ENCODE measurements at places on chromosomes 12 and 14.

- no peak for DNase-seq
Measured at GRCh38 chr12:12792421-12792820, 7.0 kb downstream of the APOLD1 start.

DNA sequence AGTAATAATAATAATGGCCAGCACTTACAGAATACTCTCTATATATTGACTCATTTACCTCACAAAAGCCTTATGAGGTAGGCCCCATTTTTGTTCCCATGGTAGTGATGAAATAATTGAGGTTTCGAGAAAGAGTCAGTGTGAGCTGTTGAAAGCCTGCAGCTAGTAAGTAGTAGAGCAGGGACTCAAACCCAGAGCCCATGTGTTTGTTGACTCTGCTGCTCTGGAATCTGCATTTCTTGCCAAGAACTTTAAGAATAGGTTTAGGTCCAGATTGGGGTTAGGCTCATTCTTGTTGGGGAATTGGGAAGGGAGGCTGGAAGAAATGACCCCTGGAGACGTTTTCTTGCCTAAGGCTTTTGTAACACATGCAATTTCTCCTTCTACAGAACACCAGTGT lies 27.9 kb downstream of the DYRK4 start:
- no peak for DNase-seq

GRCh38 chr14:33979613-33980276 lies 28.9 kb upstream of the EGLN3 start:
- no peak for DNase-seq

- DNase-seq, result no peak
Measured at GRCh38 chr12:70535896-70536374, 101.3 kb downstream of the PTPRB start.

- DNase-seq, result peak; percentile 78
Measured at GRCh38 chr12:119902084-119902509, 25.0 kb upstream of the CIT start.

DNA sequence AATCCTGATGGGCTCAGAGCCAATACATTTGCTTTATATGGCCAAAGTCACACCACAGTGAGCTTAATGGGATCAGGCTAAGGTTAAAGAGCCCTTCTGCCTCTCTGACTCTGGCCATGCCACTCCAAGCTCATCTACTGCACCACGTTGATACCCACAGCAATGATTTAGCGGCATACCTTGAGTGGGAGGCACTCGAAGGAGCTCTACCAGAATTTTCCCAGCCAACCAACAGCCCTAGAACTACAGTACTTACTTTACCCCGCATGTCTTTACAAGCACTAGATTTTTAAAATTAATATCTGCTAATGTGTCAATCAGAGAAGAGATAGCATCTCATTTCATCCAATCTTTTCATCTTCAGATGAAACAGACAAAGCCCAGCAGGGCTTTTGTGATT lies 300.5 kb downstream of the GRIN2B start:
- no peak for DNase-seq

GRCh38 chr12:14326699-14327098 lies 38.8 kb upstream of the ATF7IP start:
- no peak for DNase-seq

- no peak for DNase-seq
Measured at GRCh38 chr12:19243551-19243950, 114.0 kb downstream of the PLEKHA5 start.

GRCh38 chr12:93441081-93441616 lies 598 bp downstream of the UBE2N start:
- no peak for DNase-seq

DNA sequence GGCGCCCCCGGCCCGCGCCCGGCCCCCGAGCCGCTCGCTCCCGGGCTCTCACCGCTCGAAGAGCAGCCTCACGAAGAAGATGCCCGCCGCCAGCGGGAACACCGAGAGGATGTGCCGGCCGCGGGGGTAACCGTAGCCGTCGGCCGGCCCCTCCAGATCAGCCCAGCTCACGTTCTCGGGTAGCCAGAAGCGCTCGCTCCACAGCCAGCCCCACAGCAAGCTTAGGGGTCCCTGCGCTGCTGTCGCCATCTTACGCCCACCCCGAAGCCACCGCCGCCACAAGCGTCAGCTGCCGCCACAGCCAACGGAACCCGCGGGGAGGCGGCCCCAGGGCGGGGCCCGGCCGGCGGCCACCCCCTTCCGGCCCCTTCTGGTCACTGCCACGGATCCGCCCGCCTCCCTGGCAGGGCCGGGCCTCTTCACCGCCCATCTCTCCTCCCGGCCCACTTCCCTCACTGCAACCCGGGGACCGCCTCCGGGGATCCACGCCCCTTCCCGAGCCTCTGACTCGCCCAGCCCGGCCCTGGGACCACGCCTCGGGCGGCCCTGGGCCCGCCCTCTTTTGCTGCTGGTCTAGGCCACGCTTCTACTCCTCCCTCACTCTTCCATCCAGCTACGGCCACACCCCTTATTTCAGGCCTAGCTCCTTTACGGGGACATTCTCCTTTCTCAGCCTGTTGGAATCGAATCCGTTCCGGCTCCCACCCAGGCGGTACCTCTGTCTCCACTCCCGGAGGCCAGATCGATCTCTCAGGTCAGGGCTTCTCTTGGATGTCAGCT lies at the start of gene CERS5:
TSS of gene CERS5 (minus strand) at position 321 of the 780 bp plus-strand sequence. CDS start at position 249, 72 bp downstream.
- peak; percentile 96 for DNase-seq

DNA sequence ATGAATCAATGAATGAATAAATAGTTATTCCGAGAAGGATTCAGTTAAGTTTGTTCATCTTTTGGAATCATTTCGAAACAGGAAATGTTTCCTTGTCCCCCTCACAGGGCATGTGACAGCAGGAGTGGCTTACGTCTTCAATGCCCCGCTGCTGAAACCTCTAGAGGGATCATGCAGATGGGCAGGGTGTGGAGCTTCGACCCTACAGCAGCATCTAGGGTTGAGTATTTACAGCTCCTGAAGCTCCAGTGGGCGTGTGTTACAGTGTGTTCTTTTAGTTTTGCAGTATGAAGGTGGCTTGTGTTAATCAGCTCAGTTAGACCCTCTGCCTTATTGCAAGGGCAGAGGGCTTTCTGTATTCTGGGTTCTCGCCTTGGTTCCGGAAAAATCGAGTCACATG lies 2.6 kb downstream of the NAV3 start:
- no peak for DNase-seq

DNA sequence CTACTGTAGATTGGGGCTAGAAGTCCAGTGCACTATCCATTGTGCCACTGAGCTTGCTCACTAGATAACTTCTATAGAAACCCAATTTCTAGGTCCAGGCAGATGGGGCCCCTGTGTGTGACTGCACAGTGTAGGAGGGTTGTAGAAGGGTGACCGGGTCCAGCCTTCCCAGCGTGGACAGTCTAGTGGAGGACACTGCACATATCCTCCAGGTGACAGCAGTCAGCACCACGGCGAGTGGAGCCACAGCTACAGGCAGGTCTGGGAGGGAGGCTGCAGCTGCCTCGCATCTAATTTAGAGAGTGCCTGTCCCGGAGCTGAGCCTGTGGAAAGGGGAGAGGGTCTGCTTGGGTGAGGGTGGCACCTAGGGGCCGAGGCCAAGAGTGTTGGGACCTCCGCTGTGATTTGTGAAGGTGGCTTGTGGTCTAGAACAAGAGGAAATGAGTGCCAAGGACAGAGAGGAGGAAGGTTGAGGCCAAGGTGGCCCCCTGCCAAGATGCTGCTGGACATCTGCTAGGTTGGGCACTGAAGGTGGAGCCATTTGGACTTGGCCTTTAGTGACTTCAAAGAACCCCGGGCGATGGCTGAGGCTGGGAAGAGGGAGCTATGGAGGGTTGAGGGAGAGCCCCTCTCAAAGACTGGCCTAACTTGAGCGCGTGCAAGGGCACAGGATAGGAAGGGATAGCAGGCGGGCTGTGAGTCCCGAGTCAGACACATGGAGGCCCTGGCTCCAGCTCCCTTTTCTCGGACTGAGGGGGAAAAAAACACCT lies 46.0 kb upstream of the TRAF3 start:
- no peak for DNase-seq

DNA sequence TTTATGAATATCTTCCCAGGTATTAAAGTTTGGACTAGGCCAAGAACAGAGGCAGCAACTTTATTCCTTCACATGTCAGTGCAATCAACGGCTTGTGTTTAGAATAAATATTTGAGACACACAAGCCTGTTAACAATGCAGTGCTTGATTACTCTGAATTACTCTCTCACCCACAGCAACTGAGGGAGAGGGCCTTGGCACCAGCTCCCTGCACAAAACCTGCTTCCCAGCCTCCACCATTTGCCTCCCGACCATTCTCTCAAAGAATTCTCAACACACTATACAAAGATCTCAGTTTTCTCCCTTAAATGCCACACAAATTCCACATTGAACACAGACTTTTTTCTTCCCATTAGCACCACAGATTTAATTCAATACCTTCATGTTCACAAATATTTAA lies 77.0 kb downstream of the STON2 start:
- DNase-seq, result no peak

GRCh38 chr12:109804820-109805761 lies 28.1 kb downstream of the TRPV4 start:
- DNase-seq, result peak; percentile 38

GRCh38 chr14:53127151-53127550 lies 26.0 kb downstream of the DDHD1 start:
- DNase-seq, result no peak

DNA sequence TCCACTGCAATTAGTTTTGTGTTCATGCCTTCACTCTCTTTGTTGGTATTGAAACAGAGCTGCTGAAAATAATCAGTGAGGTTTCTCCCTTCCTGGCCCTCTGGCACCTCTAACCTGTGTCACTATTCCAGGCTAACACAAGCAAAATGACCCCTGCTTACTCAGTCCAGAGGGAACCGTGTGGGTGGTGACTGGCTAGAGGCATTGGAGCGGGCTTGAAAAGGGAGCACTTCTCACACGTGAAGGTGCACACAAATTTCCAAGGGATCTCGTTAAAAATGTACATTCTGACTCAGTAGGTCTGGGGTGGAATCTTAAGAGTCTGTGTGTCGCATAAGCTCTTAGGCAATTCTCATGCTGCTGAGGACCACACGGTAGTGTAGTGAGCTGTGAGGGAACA lies 1.3 kb upstream of the SLC24A4 start:
- no peak for DNase-seq

- DNase-seq, result no peak
Measured at GRCh38 chr14:72479461-72479931, 414.4 kb downstream of the DPF3 start.

GRCh38 chr12:103774977-103775560 lies 66.0 kb downstream of the NT5DC3 start:
- no peak for DNase-seq

GRCh38 chr12:101925935-101926334 lies 48.6 kb downstream of the DRAM1 start:
- no peak for DNase-seq

- DNase-seq, result no peak
Measured at GRCh38 chr14:65704437-65704836, 291.9 kb downstream of the FUT8 start.

- no peak for DNase-seq
Measured at GRCh38 chr12:64173456-64173855, 48.6 kb downstream of the KICS2 start.

- no peak for DNase-seq
Measured at GRCh38 chr12:45124485-45125155, 73.7 kb upstream of the DBX2 start.

- no peak for DNase-seq
Measured at GRCh38 chr12:3140284-3140683, 63.1 kb downstream of the TSPAN9 start.

- DNase-seq, result no peak
Measured at GRCh38 chr12:80411787-80412186, 32.2 kb upstream of the PTPRQ start.

DNA sequence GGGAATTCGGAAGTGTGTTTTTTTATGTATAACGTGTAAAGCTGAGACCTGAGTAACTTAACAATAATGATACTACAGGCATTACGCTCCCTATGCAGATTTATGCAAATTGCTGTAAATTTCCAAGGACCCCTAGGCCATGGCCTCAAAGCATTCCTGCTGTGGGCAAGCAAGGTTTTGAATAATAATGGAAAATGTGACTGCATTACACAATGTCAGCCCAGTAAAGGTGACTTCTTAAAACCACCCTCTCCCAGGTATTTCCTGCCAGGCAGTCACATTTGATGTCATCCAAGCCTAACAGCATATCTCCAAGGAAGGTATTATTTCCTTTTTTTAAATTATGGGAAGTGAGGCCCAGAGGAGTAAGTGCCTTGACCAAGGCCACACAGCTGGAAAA lies 621.0 kb downstream of the BCL11B start:
- DNase-seq, result no peak

GRCh38 chr12:106269150-106269771 lies 21.4 kb upstream of the CKAP4 start:
- DNase-seq, result no peak

DNA sequence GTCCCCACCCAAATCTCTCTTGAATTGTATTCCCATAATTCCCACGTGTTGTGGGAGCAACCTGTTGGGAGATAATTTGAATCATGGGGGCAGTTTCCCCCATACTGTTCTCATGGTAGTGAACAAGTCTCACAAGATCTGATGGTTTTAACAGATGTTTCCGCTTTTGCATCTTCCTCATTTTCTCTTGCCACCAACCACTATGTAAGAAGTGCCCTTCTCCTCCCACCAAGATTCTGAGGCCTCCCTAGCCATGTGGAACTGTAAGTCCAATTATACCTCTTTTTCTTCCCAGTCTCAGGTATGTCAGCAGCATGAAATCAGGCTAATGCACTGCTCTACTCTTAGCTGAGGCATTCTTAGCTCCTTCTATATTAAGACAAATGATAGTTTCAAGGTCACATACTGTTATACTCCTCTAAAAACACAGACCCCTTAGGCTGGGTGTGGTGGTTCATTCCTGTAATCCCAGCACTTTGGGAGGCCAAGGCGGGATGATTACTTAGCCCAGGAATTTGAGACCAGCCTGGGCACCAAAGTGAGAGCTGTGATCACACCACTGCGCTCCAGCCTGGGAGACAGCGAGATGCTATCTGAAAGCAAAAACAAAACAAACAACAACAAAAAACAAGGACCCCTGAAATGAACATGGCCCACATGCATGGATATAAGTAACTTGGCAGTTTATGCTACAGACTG lies 3.6 kb downstream of the SCAF11 start:
- DNase-seq, result no peak

DNA sequence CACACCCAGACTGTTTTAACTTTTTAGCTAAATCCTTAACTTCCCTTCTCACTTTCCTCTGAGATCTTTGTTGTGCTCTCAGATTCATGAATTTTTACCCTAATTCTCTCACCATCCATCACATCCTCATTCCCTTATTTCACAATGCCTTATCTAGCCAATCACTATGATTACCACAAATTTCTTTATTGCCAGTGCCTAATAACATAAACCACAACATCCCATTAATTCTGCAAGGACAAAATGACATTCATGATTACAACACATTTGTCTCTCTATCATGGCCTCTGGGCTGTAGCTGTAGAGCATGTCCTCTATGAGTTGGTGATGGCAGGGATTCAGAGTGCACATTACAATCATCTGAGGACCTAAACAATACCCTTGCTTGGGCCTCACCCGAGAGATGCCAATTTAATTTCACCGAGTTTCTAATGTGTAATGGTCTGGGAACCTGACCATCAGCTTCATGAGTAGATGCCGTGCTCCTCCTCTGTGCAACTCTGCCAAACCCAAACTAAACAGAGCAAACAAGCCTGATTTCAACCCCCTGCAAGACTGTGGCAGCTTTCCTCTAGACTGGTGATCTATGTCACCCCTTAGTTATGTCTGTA lies 99.3 kb downstream of the SPTSSA start:
- no peak for DNase-seq

GRCh38 chr14:83133981-83134645 lies 1600.5 kb upstream of the SEL1L start:
- DNase-seq, result no peak

- DNase-seq, result peak; percentile 16
Measured at GRCh38 chr12:106527356-106527755, 55.4 kb upstream of the RFX4 start.

Data from A172 (cell line).